ENCODE measurements at places on chromosomes 2 and 18.

GRCh38 chr18:48806551-48807261, 144.1 kb downstream of the SMAD7 start:
- DNase-seq, result peak; percentile 67

GRCh38 chr2:60318544-60318943, 234.9 kb downstream of the BCL11A start:
- DNase-seq, result no peak

GRCh38 chr2:99618579-99619097, 128.8 kb upstream of the REV1 start:
- DNase-seq, result no peak

GRCh38 chr2:191126386-191127085, 24.3 kb downstream of the STAT4 start:
- DNase-seq, result no peak

GRCh38 chr2:239009589-239009961, 161.7 kb downstream of the TWIST2 start:
- DNase-seq, result peak; percentile 64
